HFFc6 (cell line): ENCODE measurements at places on chromosomes 2 and 18. TPM values are rescaled to one million over a fixed set of nuclear protein-coding genes. Genes with fewer than 3 reads are reported as not detected.

- no peak for DNase-seq
Measured at GRCh38 chr2:69943000-69943842, 18.2 kb downstream of the ASPRV1 start.

Gene PIAS2
- 21.6 to 24.4 TPM (median 24.0 TPM) in 3 replicates for total RNA-seq

Gene ALPI
- total RNA-seq, result not detected in 3 replicates

Gene FHOD3
- 32.8 to 62.7 TPM (median 41.8 TPM) in 3 replicates for total RNA-seq

DNA sequence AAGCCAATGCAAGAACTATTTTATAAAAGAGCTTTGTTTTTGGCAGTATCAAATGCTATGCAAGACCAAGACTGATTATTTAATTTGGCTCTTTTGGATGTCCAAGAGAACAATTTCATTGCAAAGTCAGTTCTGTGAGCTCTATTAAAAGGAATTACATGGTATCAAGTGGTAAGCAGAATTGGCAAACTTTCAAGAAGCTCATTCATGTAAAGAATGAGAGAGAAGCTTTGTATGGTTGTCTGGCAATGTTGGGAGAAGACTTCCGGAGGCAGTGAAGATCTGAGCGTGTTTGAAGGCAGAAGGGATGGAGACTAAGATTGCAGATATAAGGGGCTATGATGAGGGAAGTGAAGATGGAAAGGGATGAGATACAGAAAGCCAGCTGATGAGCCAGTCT lies 49.6 kb downstream of the CPS1 start:
- DNase-seq, result no peak

Gene SIX2
- total RNA-seq, result not detected in 3 replicates

Gene LAPTM4A
- total RNA-seq, result 223 to 252 TPM (median 247 TPM) in 3 replicates

GRCh38 chr2:16615687-16616615 lies 49.7 kb downstream of the CYRIA start:
- no peak for DNase-seq

DNA sequence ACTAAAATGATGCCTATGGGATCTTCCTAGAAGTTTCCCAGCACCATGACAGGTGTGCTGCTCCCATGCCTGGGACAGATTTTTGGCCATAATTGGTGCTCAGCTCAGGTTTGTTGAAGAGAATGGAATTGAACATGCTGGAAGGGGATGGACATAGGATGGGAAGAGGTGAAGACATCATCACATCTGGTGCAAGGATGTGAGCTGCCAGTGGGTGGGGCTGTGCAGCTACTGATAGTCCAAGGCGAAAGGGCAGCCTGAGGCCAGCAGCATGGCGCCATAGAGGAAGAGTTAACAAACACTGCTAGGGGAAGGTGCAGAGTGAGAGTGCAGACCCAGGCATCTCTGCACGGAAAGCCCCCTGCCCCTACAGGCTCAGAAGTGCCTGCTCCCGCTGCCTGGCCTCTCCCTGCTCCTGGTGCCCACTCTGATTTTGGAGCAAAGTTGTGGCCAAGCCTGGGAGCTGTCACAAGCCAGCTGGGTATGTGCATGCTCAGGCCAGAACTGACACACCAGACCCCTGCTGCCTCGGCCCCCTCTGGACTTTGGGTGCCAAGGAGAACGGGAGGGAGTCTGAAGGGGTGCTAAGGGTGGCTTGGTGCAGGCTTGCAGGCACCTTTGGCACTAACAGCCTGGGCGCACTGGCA lies 178.6 kb downstream of the ZBTB7C start:
- DNase-seq, result peak; percentile 53
